Astrocyte (in vitro differentiated cells and primary cell): ENCODE measurements at places on chromosomes 3 and 15.

- H3K36me3 ChIP-seq = no peaks in the 10 kb centered on the region
- no peak overlapping the region for H3K27ac ChIP-seq
- peaks cover 63% of the 10 kb centered on the region for H3K4me1 ChIP-seq
- H3K27me3 ChIP-seq = no peaks in the 10 kb centered on the region
Measured at GRCh38 chr15:41775651-41776050, 1.4 kb downstream of the MAPKBP1 start.

DNA sequence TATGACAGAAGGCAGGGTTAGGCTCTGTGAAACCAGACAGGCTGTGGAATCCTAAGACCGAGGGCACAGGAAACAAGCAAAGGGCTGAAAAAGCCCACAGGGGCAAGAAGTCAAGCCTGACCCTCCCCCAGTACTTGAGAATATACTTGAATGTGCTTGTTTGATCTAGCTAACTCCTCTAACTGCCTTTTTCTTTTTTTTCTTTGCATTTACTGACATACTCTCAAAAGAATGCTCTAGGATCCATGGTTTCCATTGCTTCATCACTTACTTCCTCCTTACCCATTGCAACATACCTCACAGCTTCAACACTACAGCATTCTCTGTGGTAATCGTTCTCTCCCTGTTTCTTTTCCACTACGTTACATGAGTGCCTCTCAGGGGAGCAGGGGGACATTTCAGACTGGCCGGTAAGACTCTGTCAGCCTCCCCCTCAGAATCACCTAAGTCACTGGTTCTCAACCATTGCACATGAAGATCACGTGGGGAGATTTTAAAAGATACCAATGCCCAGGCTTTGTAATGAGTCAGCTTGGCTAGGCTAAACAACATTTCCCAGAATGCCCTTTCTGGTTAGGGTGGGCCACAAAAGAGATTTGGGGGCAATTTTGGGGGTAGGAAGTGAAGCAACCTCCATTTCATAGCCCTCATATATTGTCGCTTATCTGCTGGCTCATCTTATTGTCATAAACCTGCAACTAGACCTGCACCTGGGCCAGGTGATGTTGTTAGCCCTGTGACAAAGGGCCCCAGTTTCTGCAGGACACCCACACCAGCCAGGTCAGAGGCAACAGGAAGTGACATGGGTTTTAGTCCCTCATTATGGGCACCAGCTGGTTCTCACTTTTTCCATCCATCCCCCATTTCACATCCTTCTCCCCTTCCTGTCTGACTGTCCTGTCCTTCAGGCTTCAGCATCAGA, 24.6 kb upstream of the RSL24D1 start:
- no peaks in the 10 kb centered on the region for H3K27me3 ChIP-seq
- peaks cover 14% of the 10 kb centered on the region for H3K4me1 ChIP-seq
- H3K36me3 ChIP-seq = no peaks in the 10 kb centered on the region
- peak overlapping the region; percentile 81 for H3K27ac ChIP-seq

- no peak for DNase-seq
- no peak overlapping the region for H3K4me3 ChIP-seq
- H3K27ac ChIP-seq = no peak overlapping the region
- no peaks in the 10 kb centered on the region for H3K27me3 ChIP-seq
- H3K36me3 ChIP-seq = no peaks in the 10 kb centered on the region
Measured at GRCh38 chr3:158217992-158218391, 108.1 kb downstream of the RSRC1 start.

DNA sequence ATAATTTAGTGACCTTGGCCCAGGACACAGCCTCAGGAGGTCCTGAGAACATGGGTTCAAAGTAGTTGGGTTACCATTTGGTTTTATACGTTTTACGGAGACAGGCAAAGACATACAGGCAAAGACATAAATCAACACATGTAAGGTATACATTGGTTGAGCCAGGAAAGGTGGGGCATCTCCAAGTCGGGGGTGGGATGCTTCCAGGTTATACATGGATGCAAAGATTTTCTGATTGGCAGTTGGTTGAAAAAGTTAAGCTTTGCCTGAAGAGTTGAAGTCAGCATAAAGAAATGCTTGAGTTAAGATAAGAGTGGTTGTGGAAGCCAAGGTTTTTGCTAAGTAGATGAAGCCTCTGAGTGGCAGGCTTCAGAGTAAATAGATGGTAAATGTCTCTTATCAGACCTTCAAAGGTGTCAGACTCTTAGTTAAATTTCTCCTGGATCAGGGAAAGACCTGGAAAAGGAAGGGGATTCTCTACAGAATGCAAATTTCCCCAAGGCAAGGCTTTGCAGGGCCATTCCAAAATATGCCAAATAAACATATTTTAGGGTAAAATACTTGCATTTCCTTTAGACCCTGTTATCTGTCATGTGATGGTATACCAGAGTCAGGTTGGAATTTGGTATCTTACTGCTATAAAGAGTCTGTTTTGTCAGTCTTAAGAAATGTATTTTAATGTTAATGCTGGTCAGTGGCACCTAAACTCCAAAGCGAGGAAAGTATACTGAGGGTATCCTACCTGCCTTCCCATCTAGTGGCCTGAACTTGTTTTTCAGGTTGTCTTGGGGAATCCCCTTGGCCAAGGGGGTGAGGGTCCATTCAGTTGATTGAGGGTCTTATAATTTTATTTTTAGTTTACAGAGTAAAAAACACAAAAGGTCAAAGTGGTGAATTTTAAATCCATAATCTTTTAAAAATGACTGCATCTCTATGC, 8.2 kb upstream of the PDHB start:
- no peak overlapping the region for H3K4me3 ChIP-seq
- no peaks in the 10 kb centered on the region for H3K36me3 ChIP-seq
- DNase-seq = no peak
- peaks cover 6% of the 10 kb centered on the region for H3K4me1 ChIP-seq
- H3K27ac ChIP-seq = no peak overlapping the region
- no peaks in the 10 kb centered on the region for H3K27me3 ChIP-seq

- H3K27me3 ChIP-seq = no peaks in the 10 kb centered on the region
- no peaks in the 10 kb centered on the region for H3K4me1 ChIP-seq
- H3K36me3 ChIP-seq = no peaks in the 10 kb centered on the region
- no peak overlapping the region for H3K4me3 ChIP-seq
- H3K27ac ChIP-seq = no peak overlapping the region
- no peak for DNase-seq
Measured at GRCh38 chr3:38313695-38314094, 31.6 kb downstream of the SLC22A14 start.

DNA sequence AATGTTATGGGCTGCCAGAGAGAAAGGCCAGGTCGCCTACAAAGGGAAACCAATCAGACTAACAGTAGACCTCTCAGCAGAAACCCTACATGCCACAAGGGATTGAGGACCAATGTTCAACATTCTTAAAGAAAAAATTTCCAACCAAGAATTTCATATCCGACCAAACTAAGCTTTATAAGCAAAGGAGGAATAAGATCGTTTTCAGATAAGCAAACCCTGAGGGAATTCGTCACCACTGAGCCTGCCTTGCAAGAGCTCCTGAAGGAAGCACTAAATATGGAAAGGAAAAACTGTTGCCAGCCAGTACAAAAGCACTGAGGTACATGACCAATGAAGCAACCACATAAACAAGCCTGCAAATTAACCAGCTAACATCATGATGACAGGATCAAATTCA, 33.1 kb downstream of the PYGO1 start:
- no peak overlapping the region for H3K27ac ChIP-seq
- H3K27me3 ChIP-seq = no peaks in the 10 kb centered on the region
- H3K4me3 ChIP-seq = no peak overlapping the region
- peaks cover 4% of the 10 kb centered on the region for H3K4me1 ChIP-seq

DNA sequence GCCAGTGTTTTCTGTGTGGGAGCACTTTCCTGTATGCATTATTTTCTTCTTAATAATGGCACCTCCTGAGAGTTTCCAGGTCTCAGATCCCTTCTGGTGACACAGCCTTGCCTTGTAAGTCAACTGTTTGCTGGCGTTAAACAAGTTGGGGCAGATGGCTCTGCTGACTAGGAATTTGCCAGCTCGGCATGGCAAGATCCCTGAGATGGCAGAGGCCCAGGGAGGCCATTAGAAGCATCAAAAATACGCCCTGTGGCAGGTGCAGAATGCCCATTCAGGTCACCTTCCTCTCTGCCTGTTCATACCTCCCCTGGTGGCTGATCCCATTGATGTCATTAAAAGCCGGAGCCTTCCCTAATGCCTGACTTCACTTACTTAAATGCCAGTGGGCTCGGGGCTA, 320.9 kb upstream of the CTDSPL start:
- H3K27me3 ChIP-seq = peaks cover 2% of the 10 kb centered on the region
- no peak overlapping the region for H3K27ac ChIP-seq
- no peaks in the 10 kb centered on the region for H3K36me3 ChIP-seq
- no peak for DNase-seq
- no peaks in the 10 kb centered on the region for H3K4me1 ChIP-seq

GRCh38 chr3:52153389-52154096, 680 bp downstream of the POC1A start:
- H3K27me3 ChIP-seq = no peaks in the 10 kb centered on the region
- peak overlapping the region; percentile 71 for H3K27ac ChIP-seq

GRCh38 chr15:73393336-73393735, 24.6 kb upstream of the HCN4 start:
- H3K27ac ChIP-seq = no peak overlapping the region
- DNase-seq = no peak
- H3K4me1 ChIP-seq = no peaks in the 10 kb centered on the region
- no peak overlapping the region for H3K4me3 ChIP-seq
- H3K36me3 ChIP-seq = no peaks in the 10 kb centered on the region

DNA sequence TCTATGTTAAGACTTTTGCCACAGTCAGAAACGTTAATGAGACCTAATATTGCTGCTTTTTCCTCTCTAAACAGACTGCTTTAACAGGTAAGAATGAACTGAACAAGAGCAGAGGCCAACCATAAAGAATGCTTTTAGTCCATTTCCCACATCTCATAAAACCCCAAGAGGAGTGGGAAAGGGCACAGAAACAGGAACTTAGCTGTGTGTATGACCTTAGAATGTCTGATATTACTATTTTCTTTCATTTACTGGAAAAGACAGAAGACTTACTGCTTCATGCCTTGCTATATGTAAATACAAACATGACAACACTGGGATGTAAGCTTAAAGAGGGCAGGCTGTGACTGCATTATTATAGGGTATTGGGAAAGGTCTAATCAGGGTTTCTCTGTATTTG, 115.0 kb downstream of the ISL2 start:
- no peaks in the 10 kb centered on the region for H3K27me3 ChIP-seq
- H3K27ac ChIP-seq = no peak overlapping the region
- no peaks in the 10 kb centered on the region for H3K4me1 ChIP-seq

GRCh38 chr3:99970198-99970597, 144.1 kb downstream of the FILIP1L start:
- no peak overlapping the region for H3K27ac ChIP-seq
- no peaks in the 10 kb centered on the region for H3K27me3 ChIP-seq
- H3K4me3 ChIP-seq = no peak overlapping the region
- no peaks in the 10 kb centered on the region for H3K4me1 ChIP-seq

GRCh38 chr3:99875581-99875928, 57.9 kb downstream of the CMSS1 start:
- H3K27me3 ChIP-seq = no peaks in the 10 kb centered on the region
- peaks cover 34% of the 10 kb centered on the region for H3K4me1 ChIP-seq
- peak overlapping the region; percentile 96 for H3K4me3 ChIP-seq
- H3K36me3 ChIP-seq = peaks cover 10% of the 10 kb centered on the region
- peak overlapping the region; percentile 94 for H3K27ac ChIP-seq
- DNase-seq = no peak

DNA sequence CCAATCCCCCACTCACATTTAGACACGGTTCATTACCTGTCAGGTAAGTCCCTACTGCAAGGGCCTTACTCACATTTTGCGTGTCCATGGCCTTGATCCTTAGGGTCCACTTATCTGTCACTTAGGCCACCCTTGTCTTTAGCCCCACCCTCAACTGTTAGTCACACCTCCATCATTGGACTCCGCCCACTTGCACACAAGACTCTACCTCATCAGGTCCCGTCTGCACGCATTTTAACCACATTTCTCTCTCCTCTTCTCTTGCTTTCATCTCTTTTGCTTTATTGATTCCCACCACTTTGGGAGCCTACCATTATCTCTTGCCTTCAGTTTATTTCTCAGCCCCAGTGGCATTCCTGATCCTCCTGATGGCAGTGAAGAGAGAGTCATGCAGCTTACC, at the start of gene IQCF6:
IQCF6 (minus strand) TSS at position 101 of the 400 bp plus-strand sequence; CDS start at position 88, 13 bp downstream.
- H3K27me3 ChIP-seq = no peaks in the 10 kb centered on the region
- no peaks in the 10 kb centered on the region for H3K4me1 ChIP-seq
- no peak within 1 kb of the TSS for H3K4me3 ChIP-seq
- no peaks in the 10 kb centered on the region for H3K36me3 ChIP-seq
- H3K27ac ChIP-seq = no peak within 1 kb of the TSS
- no peak for DNase-seq

DNA sequence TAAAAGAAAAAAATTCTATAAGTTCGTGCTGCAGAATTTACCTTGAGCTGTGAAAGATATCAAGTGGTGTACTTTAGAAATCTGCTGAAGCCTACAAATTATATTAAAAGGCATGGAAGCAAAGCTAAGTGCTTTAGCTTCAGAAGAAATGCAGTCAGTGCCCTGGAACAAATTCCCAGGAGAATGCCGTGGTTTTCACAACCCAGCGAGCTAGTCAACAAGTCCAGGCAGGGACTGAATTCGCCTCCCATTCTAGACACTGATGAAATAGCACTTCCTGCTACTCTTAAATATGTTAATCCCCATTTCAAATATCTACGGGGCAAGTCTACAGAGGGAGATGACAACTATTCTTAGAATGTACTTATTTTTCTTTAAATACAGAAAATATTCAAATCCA, 326.4 kb upstream of the IGF1R start:
- H3K27ac ChIP-seq = no peak overlapping the region
- H3K36me3 ChIP-seq = no peaks in the 10 kb centered on the region
- no peaks in the 10 kb centered on the region for H3K27me3 ChIP-seq

DNA sequence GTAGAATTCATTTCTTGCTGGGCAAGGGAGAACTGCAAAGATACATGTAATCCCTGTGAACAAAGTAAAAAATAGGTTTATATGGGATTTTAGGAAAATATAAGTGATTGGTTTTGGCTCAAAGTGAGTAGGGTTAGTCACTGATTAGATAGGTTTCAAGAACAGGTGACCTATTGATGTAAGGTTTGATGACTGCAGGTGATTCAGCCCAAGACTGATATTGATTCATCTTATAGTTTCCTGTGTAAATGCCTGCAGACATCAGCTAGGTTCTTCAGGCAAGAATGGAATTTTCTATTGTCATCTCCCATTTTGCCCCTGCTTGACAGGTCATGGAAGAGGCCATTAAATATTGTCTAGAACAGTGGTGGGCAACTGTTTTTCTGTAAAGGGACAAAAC, 23.9 kb upstream of the ARID3B start:
- peaks cover 4% of the 10 kb centered on the region for H3K4me1 ChIP-seq
- no peaks in the 10 kb centered on the region for H3K27me3 ChIP-seq
- DNase-seq = no peak
- H3K27ac ChIP-seq = no peak overlapping the region
- no peak overlapping the region for H3K4me3 ChIP-seq

GRCh38 chr3:71478568-71478967, 105.0 kb downstream of the FOXP1 start:
- H3K27ac ChIP-seq = no peak overlapping the region
- DNase-seq = peak; percentile 43
- no peak overlapping the region for H3K4me3 ChIP-seq

- H3K27me3 ChIP-seq = no peaks in the 10 kb centered on the region
- no peak for DNase-seq
- H3K27ac ChIP-seq = no peak overlapping the region
Measured at GRCh38 chr3:116111765-116112164, 333.5 kb downstream of the LSAMP start.

- H3K4me1 ChIP-seq = peaks cover 8% of the 10 kb centered on the region
- no peak overlapping the region for H3K27ac ChIP-seq
- no peaks in the 10 kb centered on the region for H3K27me3 ChIP-seq
- DNase-seq = no peak
Measured at GRCh38 chr3:24224666-24225384, 269.8 kb downstream of the THRB start.
